NCI-H2171 (cell line): ENCODE measurements at places on chromosomes 16 and 17.

DNA sequence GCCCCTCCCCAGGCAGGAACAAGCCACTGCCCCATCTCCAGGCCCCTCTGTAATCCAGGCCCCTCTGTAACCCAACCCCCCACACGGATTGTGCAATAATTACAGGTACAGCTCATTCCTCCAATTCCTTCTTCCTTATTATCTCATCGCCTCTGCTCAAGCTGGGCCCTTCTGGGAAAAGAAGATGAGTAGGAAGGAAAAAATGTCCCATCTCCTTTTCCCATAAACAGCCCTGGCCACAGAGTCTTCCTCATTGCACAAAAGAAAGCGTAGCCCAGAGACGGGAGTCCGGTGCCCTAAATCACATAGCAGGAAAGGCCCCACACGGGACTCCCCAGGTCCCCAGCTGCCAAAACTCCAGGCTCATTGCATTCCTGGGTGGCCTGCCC lies 3.6 kb upstream of the LITAFD start:
- no peak for DNase-seq

DNA sequence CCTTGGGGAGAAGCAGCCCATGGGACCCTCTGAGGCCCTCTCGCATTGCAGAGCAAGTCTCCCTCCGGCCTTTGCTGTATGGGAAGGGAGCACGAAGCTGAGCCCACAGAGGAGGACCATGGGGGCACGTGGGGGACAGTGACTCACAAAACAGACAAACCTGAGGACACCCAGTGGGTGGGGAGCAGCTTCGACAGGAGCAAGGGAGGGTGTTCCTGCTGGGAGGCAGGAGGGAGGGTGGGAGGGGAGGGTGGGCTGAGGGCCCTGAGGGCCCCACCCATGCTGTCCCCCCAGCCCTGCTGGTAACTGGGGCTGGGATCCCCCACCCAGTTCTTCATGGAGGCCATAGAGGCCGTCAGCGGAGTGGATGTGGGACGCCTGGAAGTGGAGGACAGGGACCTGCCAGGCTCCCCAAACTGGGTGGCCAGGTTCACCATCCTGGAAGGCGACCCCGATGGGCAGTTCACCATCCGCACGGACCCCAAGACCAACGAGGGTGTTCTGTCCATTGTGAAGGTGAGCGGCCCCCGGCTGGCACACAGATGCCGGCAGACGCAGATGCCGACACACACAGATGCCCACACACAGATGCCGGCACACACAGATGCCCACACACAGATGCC lies 12.5 kb downstream of the SLC22A31 start:
- DNase-seq: no peak

DNA sequence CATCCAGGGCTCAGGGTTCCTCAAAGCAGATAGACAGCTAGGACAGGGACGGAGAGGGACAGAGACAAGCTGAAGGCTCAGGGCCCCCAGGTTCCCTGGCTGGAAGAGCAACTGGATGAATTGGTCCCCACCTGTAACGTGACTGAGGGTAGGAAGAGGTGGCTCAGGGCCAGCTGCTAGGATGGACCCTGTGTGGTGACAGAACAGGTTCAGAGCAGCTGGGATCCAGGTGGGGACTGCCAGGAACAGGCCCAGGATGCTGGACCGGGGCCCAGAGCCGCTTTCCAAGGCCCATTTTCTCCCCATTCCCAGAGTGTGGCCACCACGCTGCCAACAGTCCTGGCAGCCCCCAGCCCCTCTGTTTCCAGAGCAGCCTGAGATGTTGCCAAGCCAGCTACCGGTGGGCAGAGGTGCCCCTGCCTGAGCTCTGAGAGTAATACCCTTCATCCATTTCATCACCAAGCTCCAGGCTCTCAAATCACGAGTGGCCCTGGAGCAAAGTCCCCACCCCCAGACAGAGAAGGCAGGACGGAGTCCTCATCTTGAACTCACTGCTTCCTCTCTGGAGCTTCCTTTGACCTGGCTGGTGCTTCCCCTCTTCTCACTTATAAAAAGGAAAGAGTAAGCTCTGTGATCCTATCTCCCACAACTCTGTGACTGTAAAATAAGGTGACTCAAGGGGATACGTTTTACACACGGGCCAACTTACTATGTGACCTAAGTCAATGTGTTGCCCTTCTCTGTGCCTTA lies 79.6 kb downstream of the TMEM132E start:
- DNase-seq: no peak

DNA sequence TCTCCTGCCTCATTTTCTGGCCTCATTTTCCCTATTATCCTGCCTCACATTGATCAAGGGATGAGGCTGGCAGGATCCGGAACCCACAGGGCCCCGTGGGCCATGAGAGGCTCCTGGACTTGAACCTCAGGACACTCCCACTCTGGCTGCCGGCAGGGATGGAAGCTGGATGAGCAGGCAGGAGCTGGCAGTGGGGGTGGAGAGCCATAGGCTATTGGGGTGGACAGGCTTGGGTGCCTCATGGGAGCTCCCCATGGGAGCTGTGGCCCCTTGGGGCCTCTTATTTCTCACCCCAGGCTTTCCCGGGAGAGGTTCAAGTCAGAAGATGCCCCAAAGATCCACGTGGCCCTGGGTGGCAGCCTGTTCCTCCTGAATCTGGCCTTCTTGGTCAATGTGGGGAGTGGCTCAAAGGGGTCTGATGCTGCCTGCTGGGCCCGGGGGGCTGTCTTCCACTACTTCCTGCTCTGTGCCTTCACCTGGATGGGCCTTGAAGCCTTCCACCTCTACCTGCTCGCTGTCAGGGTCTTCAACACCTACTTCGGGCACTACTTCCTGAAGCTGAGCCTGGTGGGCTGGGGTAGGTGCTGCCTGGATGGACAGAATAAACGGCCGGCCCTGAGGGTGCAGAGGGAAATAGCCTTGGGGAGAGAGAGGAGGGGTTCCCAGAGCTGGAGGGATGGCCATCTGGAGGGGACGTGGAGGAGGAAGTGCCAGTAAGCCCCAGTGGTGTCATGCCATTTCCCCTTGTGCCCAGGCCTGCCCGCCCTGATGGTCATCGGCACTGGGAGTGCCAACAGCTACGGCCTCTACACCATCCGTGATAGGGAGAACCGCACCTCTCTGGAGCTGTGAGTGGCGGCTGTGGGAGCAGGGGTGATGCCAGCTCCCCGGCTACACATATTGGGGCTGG lies 10.7 kb upstream of the DRC7 start:
- DNase-seq: no peak

GRCh38 chr16:51243936-51244436 lies 92.9 kb upstream of the SALL1 start:
- no peak for DNase-seq

GRCh38 chr16:54632322-54633220 lies 298.1 kb upstream of the IRX5 start:
- no peak for DNase-seq

GRCh38 chr17:1036845-1037237 lies 39.9 kb downstream of the TIMM22 start:
- DNase-seq: no peak

GRCh38 chr16:73067671-73068540 lies 20.0 kb upstream of the ZFHX3 start:
- no peak for DNase-seq

- DNase-seq: no peak
These were observed 545.3 kb downstream of the XYLT1 start for GRCh38 chr16:16925432-16925831.

GRCh38 chr16:12111223-12111622 lies 134.7 kb downstream of the SNX29 start:
- no peak for DNase-seq

- DNase-seq: no peak
These were observed 28.2 kb downstream of the ZNF652 start for GRCh38 chr17:49333804-49334203.

DNA sequence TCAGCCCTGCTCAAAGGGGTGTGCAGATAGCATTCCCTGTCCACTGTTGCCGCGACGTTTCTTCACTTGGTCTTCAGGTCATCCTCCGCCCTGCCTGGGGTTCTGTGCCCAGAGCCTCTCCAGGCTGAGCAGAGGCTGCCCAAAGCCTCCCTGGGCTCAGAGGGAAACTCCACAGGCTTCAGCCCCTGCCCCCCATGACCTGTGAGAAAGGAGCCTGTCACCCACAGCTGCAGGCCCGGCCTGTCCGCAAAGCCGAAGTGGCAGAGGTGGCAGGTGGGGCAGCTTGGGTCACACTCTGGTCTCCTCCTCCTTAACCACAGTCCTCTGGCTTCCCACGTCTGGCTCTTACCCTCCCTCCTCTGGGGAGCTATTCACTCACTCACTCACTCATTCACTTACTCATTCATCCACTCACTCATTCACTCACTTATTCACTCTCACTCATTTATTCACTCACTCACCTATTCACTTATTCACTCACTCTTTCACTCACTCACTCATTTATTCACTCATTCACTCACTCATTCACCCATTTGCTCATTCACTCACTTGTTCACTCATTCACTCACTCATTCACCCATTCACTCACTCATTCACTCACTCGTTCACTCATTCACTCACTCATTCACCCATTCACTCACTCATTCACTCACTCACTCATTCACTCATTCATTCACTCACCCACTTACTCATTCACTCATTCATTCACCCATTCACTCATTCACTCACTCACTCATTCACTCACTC lies 7.1 kb upstream of the CPSF4L start:
- DNase-seq: no peak

- no peak for DNase-seq
These were observed 3.9 kb upstream of the TRIM25 start for GRCh38 chr17:56917559-56918296.

DNA sequence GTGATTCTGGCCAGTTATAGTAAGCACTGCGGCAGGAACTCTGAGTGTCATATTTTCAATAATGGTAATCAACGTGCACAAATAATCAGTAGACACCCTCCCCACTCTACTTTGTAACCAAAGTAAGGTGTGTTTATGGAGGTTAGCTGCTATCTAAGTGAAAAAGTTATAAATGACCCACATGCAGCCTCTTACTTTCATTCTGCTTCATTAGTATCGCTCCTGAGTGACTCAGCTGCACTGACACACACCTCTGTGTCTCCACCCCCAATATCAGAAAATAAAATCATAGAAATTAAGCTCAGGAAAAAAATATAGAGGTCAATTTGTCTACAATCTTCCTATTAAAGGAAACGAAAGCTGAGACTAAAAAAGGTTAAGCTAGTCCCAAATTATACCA lies 64.1 kb upstream of the TRAP1 start:
- DNase-seq: no peak

DNA sequence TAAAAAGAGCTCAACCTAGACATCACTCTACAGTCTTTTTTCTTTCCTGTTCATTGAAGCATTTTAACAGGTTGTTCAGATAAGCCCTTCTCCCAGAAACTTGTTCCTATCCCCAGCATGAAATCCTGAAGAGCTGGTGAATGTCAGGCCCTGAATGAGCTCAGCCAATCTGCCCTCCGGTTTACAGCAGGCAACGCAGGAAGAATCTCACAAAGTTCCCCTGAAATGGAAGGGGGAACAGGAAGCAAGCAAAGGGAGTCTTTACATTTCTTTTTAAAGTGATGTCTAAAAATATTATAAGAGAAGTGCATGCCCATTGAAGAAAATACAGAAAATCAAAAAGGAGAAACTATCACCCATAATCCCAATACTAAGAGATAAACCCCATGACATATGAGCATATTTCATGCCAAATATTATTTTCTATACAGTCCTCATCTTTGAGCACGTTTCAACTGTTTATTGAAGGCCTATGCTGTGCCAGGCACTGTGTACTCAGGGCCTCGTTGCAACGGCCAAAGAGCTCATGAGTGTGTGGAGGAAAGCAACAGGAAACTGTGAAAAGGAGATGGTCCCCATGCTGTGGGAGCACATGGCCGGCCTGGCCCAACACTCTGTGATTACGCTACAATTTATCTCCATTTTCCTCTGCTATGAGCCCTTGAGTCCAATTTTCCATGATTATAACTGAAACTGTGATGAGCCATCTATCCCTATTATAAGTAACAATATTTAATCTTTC lies 5.7 kb downstream of the TK2 start:
- DNase-seq: no peak

DNA sequence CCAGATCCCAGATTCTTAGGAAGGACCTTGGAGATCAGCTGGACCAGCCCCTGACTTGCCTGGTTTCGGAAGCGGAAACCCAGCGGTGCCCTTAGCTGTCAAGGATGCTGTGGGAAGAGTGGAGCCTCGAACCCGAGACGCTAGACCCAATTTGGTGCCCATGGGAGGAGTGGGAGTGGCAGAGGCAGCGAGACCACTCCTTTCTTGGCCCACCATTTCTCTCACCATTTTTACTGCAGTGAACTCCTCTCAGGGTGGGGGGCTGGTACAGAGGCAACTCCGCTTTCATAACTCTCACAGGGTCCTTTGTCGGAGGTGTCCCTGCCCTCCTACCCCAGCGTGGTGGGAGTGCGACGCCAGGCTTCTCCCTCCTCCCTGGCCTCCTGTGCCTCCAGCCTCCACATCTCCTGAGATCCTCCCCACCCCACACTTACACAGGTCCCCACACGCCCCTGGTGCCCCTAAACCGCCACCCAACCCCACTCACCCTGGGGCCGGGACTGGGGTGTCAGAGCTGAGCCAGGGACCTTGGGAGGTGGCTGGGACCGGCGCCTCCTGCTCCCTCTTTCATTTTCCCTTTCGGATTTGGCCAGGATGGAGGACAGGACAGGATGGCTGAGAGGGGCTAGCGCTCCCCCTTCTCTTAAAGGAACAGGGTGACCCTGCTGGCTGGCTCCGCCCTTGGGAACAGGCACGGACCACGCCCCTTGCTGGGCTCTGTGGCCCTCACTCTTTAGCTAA lies at the start of gene GJD3:
GJD3 (minus strand) TSS at position 617 of the 741 bp plus-strand sequence. CDS start 922 bp downstream, outside the sequence.
- no peak for DNase-seq

GRCh38 chr17:161481-161880 lies 20.0 kb downstream of the DOC2B start:
- DNase-seq: no peak
